HEK293T (cell line): ENCODE measurements at places on chromosomes 2 and 18.
A peak's percentile ranks its signal among the peaks of the same experiment; 100 is the strongest.

- DNase-seq, result peak; percentile 57
Measured at GRCh38 chr2:41414486-41415230, 633.2 kb upstream of the PKDCC start.

- DNase-seq, result no peak
Measured at GRCh38 chr2:36333350-36334012, 22.1 kb upstream of the CRIM1 start.

GRCh38 chr2:100407073-100407472 lies 10.4 kb downstream of the CHST10 start:
- DNase-seq, result no peak

- no peak for DNase-seq
Measured at GRCh38 chr2:240966457-240966905, 31.9 kb upstream of the SNED1 start.

GRCh38 chr2:121123268-121123667 lies 161.7 kb downstream of the TFCP2L1 start:
- DNase-seq, result no peak

GRCh38 chr2:231410293-231411004 lies 14.9 kb downstream of the B3GNT7 start:
- DNase-seq, result peak; percentile 20

GRCh38 chr2:43737855-43738254 lies 36.0 kb upstream of the DYNC2LI1 start:
- no peak for DNase-seq

- DNase-seq, result no peak
Measured at GRCh38 chr18:49226243-49227000, 234.0 kb downstream of the DYM start.

GRCh38 chr2:124308319-124309062 lies 283.4 kb downstream of the CNTNAP5 start:
- DNase-seq, result no peak

DNA sequence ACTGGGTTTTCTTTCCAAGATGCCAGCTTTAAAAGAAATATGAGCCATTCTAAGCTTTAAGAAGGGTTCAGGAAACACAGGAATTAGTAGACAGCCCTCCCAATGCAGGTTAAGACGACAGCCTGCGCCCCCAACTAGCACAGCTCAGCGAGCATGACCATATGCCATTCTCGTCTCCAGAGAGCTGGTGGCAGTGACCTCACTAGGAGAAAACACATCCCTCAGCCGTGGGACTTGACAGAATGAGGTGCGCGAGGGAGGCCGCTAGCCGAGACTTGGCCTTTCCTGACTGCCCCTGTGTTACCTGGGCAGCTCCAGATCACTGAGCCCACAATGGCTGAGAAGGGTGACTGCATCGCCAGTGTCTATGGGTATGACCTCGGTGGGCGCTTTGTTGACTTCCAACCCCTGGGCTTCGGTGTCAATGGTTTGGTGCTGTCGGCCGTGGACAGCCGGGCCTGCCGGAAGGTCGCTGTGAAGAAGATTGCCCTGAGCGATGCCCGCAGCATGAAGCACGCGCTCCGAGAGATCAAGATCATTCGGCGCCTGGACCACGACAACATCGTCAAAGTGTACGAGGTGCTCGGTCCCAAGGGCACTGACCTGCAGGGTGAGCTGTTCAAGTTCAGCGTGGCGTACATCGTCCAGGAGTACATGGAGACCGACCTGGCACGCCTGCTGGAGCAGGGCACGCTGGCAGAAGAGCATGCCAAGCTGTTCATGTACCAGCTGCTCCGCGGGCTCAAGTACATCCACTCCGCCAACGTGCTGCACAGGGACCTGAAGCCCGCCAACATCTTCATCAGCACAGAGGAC lies 103.9 kb downstream of the MAPK4 start:
- no peak for DNase-seq
